ENCODE measurements at places on chromosomes 4 and X.

DNA sequence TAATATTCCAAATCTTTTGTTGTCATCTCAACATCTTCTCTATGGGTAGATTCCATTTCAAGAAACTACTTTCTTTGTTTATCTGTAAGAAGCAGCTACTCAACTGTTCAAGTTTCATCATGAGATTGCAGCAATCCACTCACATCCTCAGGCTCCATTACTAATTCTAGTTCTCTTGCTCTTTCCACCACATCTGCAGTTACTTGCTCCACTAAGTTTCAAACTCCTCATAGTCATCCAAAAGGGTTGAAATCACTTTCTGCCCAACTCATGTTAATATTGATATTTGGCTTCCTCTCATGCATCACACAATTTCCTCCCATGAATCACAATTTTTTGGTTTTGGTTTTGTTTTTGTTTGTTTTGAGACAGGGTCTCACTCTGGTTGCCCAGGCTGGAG, 35.7 kb downstream of the ADH5 start:
- no peak for ATAC-seq

GRCh38 chr4:54543088-54543795, 114.5 kb upstream of the KIT start:
- ATAC-seq: no peak

- ATAC-seq: no peak
Observed at GRCh38 chr4:76022677-76023076, 620 bp downstream of the CXCL10 start.

DNA sequence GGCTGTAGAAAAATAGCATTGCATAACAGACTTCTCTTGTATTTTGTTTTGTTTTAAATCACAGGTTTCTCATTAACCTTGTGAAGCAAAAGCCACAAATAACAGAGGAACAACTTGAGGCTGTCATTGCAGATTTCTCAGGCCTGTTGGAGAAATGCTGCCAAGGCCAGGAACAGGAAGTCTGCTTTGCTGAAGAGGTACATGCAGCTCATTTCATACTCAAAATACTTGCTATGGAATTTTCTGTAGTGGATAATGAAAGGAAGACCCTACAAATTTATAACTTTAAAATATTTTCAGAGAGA, 17.6 kb downstream of the AFP start:
- ATAC-seq: no peak

- ATAC-seq: peak; percentile 35
Observed at GRCh38 chr4:94871644-94872305, 114.0 kb downstream of the BMPR1B start.

- no peak for ATAC-seq
Observed at GRCh38 chr4:31051565-31051964, 331.4 kb downstream of the PCDH7 start.

DNA sequence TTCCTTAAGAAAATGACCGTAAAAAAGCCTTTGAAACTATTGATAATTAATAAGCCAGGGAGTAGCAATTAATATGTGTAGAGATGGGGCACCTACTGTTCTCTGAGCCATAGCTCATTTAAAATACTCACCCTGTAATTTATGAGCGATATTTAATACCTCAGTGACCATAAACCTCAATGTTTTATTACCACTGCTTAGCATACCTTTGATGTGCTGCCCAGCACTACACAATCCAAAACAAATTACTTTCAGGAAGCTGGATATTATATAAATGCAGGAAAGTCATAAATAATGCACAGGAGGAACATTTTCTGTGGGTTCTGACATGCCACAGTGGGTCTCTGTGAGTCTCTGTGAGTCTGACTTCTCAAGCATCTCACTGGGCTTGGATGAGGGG, 166.1 kb upstream of the RPL34 start:
- ATAC-seq: no peak

Data from SK-N-SH treated with all-trans-retinoic acid at 6 μM for 48 hours (cell line).